ENCODE measurements at places on chromosomes 4 and X.

DNA sequence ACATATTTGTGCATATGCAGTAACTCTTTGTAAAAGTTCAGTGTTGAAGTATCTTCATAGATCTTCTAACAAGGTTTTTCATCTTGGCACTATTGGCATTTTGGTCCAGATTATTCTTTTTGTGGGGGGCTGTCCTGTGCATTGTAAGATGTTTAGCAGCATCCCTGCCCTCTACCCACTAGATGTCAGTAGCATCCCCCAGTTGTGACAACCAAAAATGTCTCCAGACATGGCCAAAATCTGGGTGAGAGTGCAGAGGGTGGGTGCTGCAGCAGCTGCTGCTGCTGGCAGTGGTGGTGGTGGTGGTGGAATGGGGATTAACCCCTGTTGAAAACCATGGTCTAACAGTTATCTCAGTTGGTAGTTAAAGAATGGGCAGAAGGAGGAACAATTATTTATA, 370.0 kb downstream of the GPAT3 start:
- no peak for DNase-seq

DNA sequence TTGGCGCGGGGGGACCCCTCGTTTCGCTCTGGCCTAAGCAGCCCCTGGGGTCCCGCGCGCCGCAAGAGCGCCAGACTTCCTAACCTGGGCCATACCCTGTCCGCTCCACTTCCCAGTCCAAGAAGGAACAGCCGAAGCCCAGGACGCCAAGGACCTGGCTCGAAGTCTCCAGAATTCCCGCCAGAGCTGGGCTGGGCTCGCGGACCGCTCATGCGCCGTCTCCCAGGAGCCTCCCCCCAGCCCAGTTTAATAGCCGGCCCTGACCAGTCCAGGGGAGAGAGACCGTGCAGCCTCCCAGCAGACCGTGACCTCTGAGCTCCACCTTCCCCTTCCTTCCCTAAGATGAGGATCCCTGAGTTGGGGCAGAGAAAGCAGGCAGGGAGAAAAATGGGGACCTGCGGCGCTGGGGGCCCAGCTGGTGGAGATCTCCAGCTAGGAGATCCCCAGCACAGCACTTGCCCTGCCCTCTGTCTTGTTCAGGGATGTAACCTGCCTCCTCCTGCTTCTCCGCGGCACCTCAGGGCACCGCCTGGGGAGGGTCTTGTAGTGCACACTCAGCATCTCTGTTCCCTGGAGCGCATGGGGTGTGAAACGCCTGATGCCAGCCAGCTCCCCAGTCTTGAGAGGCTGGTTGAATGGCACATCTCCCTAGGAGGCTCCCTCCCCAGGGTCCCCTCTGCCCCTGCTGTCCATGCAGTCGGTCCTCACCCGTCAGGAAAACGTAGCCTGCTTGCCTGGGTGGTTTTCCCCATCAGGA, 1.2 kb upstream of the LETM1 start:
- DNase-seq = no peak

DNA sequence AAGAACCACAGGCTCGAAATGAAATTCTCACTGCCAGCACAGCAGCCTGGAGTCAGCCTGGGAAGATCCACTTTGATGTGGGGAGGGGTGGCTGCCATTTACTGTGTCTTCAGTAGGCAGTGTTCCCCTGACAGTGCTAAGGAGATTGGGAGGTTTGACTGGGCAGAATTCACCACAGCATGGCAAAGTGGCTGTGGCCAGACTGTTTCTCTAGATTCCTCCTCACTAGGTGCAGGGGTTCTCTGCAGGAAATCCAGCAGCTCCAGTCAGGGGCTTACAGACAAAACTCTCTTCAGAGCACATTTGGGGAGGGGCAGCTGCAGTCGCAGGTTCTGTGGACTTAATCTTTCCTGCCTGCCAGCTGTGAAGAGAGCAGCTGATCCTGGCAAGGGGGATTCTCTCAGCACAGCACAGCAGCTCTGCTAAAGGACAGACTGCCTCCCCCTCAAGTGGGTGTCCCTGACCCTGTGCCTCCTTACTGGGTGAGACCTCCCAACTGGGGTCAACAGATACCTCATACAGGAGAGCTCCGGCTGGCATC, 1174.0 kb downstream of the RAPGEF2 start:
- no peak for DNase-seq

- no peak for DNase-seq
Measured at GRCh38 chr4:106854569-106855351, 181.4 kb downstream of the DKK2 start.

- no peak for DNase-seq
Measured at GRCh38 chrX:134847133-134847532, 143.7 kb upstream of the SMIM10 start.

DNA sequence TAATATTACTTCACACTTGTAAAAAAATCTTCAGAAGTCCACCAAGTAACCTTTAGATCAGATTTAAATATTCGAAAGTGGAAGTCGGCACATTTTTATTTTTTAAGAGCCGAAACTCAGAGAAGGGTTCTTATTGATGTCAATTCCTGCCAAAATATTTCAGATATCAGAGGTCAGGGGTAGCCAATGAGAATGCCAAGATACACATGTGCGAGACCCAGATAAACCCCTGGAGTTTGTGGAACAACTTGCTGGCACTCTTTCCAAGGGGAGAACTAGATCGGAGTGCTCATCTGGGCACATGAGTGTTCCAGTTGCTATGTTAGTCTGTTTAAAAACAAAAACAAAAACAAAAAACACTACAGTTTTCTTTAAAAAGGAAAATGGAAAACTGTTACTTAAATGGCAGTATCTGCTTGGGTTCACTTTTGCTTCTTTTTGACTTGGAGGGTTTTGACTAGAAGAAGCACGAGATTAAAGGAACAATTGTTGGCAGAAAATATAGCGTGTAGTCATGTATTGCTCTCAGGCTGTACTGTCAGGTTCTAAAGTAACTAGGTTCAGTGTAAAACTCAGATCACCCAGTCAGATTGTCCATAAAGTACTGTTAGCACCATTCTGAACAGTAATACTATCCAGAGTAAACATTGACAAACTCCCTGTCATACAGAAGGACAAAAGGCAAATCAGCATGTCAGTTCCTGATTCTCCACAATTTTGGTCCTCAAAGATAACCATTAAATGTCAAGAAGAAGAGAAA, 188.0 kb upstream of the PACRGL start:
- no peak for DNase-seq

GRCh38 chrX:10022580-10023245, 55.6 kb downstream of the CLDN34 start:
- DNase-seq = no peak

GRCh38 chrX:11349661-11350337, 56.6 kb downstream of the AMELX start:
- DNase-seq = no peak

GRCh38 chr4:12846368-12846767, 637.8 kb downstream of the RAB28 start:
- DNase-seq = no peak

- DNase-seq = no peak
Measured at GRCh38 chrX:44669626-44670025, 127.0 kb upstream of the FUNDC1 start.

GRCh38 chr4:113232194-113232593, 182.7 kb downstream of the ANK2 start:
- no peak for DNase-seq

DNA sequence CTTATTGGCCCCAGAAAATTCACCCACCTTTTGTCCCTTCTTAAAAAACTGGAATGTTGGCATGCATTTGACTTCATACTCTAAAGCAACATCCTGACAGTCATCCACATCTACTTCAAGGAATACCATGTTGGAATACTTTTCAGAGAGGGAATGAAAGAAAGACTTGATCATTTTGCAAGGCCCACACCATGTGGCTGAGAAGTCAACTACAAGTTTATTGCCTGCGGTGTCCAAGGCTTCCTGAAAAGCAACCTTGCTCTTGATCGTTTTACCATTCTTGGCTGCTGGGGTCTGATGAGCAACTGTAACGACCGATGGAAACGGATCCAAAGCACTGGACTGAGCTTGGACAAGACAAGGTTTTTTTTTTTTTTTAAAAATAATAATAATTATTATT, 9.3 kb downstream of the SEPTIN11 start:
- no peak for DNase-seq

DNA sequence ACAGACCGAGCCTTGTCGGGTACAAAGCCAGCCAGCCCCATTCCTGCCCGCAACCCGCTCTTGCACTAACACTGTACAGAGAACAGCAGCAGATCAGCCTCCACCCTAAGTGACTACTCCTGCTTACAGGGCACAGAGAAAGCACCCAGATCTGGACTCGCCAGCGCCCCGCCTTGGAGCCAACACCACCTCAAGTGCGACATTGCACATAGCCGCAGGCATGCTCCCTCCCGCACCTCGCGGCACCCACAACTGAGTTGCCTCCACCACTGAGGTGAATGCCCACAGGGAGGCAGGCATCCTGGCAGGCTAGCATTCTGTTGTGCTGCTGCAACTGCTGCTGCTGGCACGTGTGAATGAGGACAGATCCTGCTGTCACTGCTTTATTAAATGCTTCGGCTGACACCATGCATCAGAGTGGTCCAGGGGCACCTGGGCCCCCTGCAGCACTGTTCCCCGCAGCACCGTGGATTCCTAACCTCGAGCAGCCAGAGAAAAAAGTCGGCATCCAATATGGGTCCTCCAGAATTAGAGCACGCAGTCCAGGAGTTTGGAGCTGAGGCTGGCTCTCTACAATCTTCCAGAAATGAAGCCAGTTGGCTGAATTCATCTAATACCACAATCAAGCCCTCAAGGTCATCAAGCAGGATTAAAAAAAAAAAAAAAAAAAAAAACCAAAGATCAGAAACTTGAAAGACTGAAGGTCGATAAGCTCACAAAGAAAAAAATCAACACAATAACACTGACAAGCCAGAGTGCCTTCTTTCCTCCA, 352.9 kb downstream of the GASK1B start:
- DNase-seq = no peak

GRCh38 chr4:25722964-25723363, 67.3 kb downstream of the SLC34A2 start:
- no peak for DNase-seq

DNA sequence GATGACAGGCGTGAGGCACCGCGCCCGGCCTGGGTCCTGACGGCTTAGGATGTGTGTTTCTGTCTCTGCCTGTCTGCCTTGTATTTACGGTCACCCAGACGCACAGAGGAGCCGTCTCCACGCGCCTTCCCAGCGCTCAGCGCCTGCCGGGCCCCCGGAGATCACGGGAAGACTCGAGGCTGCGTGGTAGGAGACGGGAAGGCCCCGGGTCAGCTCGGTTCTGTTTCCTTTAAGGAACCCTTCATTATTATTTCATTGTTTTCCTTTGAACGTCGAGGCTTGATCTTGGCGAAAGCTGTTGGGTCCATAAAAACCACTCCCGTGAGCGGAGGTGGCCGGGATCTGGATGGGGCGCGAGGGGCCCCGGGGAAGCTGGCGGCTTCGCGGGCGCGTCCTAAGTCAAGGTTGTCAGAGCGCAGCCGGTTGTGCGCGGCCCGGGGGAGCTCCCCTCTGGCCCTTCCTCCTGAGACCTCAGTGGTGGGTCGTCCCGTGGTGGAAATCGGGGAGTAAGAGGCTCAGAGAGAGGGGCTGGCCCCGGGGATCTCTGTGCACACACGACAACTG, 1.3 kb downstream of the SHOX start:
- no peak for DNase-seq

DNA sequence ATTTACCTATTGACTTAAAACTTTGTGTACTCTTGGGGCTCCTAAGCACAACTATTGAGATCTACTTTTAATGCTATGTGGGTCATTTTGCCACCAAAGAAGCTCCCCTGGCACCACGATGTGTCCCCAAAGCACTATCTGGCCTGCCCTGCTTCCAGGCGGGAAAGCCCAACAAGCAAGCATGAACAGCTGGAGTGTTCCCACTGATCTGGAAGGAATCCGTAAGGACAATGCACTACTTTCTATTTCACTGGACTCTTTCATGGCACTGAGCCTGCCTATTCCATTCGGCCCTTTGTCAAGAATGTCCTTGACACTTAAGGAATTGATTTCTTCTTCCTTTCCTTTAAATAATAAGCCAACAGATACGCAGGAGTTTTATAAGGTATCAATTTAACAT, 38.8 kb downstream of the GRIA3 start:
- no peak for DNase-seq

GRCh38 chr4:23878912-23879732, 10.7 kb downstream of the PPARGC1A start:
- DNase-seq = no peak

DNA sequence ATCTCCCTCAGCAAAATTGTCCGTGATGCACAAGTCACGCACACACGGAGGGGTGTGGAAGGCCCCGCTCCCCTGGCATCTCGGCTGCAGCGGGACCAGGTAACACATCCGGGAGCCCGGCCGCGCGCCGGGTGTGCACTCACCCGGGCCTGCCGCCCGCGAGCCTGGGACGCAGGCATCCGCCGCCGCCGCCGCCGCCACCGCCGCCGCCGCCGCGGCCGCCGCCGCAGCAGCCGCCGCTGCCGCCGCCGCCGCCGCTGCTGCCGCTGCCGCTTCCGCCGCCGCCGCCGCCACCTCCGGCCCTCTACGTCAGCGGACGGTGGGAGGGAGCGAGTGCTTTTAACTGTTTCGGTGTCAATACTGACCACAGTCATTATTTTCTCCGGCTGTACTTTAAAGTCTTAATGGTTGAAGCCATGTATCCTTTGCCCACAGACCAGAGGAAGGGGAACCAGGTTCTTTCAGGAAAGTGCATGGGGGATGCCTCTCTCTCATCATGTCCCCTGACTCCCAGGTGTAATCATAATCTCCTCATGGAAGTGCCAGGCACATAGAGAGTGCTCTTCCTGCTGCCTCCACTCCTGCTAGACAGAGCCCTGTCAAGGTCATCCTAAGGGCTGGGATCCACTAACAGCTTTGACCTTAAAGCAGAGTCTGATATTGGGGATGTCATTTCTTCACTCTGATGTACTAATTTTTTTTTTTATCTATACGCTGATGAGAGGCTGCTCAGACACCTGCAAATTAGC, 38.0 kb downstream of the MAGEE2 start:
- peak; percentile 1 for DNase-seq

Measured in stimulated activated CD4-positive, alpha-beta T cell treated with anti-CD3 and anti-CD28 coated beads, Interleukin-15, amount 100 ng/mL, for 1 hour (primary cell).